Activated effector memory CD4-positive, alpha-beta T cell treated with Interleukin-2 at 50 U/mL for 16 hours (primary cell): ENCODE measurements at places on chromosomes 7 and 10.

GRCh38 chr10:104694074-104694473 lies 53.0 kb downstream of the SORCS3 start:
- no peak for DNase-seq

DNA sequence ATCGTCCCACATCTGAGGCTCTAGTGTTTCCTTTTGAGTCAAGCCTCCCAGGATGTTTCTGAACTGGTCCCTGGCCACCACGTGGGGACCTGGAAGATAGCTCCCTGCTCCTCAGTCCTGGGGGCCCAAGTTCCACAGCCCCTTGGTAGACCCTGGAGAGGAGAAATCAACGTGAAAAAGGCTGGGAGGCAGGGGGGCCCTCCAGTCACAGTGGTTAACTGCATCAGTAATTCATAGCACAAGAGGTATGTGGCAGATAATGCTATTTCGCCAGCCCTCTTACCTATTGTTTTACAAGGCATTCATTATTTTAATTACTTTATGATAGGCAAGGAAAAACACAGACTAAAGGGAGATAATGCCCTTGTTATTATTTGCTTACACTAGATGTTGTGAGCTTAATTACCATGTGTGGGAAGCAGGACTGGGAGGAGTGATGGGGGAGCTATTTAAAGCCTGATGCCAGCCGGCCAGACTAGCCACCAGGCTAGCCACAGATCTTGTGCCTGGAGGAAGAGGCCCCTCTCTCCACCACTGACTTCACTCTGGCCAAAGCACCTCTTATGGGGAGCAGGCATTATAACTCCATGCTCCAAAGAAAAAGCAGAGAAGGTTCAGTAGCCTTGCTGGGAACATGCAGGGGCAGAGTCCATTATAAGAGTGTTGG lies 230.7 kb downstream of the KCNMA1 start:
- no peak for DNase-seq

DNA sequence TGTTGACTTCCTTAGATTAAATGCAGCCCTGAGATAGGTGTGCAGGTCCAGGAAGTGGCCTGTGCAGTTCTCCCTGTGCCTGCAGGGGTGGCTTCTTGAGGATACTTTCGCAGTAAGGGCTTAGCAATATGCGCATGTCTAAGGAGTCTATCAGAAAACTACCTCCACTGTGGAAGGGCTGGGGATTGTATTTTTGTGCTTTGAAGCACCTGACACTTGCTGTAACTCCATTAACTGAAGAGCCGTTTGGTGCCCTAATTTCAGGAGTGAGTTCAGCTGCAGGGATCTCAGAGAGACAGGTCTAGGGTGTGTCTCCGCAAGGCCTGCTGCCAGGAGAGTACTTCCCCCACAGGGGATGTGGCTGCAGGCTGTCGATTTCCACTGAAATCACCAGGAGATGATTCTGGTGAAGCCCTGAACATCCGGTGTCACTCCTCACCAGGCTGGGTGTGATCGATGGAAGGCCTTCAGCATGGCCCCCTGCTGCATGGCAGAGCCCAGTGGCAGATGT lies 35.5 kb downstream of the IKZF1 start:
- peak; percentile 56 for DNase-seq

DNA sequence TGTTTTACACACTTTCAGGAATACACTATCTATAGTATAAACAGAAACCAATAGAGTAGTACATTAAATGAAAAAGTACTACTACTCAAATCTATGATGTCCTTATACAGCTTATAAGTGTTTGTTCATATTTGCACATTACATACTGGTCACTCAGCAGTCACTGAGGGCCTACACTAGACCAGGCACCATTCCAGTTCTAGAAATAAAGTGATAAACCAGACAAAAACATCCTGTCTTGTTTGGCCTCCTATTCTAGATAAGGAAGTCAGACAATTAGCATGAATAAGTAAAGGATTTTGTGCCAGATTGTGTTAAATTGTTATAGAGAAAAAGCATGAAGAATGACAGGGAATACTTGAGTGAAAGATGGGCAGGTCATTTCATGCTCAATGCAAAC lies 219.0 kb downstream of the CRPPA start:
- DNase-seq, result no peak

DNA sequence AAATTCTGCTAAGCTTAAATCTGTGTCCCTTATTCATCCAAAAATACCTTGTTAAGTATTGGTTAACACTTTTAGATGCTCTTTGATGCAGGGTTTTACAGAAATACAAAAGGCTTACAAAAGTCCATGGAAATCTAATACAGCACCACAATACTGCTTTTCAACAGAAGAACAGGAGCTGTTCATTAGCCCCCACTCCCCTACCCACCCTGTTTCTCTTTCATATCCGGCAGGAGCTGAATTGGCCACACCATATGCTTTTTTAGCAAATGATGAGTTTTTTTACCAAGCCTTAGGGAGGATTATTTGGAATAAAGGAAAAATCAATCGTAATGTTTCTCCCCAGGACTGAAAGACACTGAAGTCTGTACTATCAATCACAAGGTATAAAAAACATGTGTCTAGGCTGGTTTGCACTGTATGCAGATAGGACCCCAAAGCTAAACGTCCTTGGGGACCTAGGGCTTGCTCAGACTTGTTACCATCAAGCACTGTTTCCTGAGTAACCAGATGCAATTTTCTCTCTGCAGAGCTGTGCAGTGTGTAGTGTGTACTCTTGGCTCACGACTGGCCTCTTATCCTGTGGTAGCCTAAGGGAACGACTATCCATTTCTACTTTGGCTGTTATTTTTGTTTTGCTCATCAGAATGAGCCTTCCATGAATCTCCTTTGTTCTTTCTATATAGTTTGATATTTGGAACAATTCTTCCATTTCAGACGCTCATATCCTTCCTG lies 143.3 kb upstream of the LRGUK start:
- no peak for DNase-seq

DNA sequence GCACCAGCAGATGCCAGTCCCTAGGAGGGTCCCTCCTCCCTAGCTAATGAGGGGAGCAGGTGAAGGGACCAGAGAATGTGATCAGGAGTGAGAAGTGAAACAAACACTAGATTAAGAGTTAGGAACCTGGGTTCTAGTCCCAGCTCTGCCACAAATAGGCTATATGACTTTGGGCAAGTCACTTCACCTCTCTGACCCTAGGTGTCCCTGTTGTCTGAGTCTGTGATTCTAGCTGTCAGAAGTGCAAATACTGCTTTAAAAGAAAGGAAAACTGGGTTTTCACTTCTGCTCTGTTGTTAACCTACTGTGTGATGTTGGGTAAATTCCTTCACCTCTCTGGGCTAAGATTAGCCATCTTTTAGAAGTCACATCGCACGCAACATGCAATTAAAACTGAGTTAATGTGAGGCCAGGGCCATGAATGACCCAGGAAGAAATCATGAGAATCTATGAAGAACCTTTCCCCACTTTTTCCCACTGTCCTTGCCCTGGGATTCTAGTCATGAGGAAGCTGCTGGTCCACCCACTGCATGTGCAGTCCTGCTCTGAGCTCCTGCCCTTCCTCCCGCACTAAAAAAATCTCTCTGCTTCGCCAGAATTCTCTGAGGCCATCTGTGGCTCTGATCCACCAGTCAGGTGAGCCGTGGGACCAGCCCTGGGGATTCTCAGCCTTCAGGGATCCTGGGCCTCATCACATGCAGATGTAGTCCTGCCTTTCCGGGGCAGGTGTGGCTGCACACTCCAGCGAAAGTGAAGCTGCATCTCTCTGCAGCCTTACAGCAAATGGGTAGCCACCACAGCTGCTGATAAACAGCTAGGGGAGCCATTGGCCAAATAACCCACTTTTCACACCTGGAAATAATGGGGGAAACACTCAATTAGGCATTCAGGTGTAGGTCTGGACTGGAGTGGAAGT lies 181.7 kb downstream of the PLXNA4 start:
- no peak for DNase-seq

- DNase-seq, result no peak
Observed at GRCh38 chr7:21945454-21946221, at the start of gene CDCA7L. Gene CDCA7L (minus strand): TSS chr7:21945899. CDS start chr7:21945804, 95 bp downstream.

- DNase-seq, result no peak
Observed at GRCh38 chr10:129809841-129810240, 154.2 kb downstream of the EBF3 start.

GRCh38 chr10:10294881-10295529 lies 722.7 kb upstream of the CELF2 start:
- no peak for DNase-seq

DNA sequence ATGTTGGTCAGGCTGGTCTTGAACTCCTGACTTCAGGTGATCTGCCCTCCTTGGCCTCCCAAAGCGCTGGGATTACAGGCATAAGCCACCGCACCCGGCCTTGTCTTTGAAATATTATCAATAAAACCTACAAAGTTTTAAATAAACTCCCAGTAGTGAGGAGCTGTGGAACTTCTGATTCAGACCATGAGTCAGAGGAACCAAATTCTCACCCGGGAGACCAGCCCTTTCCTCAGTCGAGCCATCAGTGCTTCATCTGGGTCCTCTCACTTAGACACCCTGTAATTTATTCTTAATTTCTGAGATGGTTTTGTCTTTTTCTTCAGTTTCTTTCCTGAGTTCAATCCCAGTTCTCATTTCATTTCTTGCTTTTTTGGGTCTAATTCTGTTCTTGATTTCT lies 68.6 kb downstream of the DYNC2I1 start:
- no peak for DNase-seq

- DNase-seq, result no peak
Observed at GRCh38 chr10:121043124-121043849, 192.1 kb downstream of the WDR11 start.

GRCh38 chr7:16422103-16422435 lies 731 bp upstream of the CRPPA start:
- DNase-seq, result no peak

- no peak for DNase-seq
Observed at GRCh38 chr7:118264836-118265235, 40.3 kb downstream of the ANKRD7 start.

GRCh38 chr10:96397902-96398301 lies 39.1 kb upstream of the OPALIN start:
- no peak for DNase-seq

GRCh38 chr10:1454428-1454827 lies 282.9 kb downstream of the ADARB2 start:
- no peak for DNase-seq

DNA sequence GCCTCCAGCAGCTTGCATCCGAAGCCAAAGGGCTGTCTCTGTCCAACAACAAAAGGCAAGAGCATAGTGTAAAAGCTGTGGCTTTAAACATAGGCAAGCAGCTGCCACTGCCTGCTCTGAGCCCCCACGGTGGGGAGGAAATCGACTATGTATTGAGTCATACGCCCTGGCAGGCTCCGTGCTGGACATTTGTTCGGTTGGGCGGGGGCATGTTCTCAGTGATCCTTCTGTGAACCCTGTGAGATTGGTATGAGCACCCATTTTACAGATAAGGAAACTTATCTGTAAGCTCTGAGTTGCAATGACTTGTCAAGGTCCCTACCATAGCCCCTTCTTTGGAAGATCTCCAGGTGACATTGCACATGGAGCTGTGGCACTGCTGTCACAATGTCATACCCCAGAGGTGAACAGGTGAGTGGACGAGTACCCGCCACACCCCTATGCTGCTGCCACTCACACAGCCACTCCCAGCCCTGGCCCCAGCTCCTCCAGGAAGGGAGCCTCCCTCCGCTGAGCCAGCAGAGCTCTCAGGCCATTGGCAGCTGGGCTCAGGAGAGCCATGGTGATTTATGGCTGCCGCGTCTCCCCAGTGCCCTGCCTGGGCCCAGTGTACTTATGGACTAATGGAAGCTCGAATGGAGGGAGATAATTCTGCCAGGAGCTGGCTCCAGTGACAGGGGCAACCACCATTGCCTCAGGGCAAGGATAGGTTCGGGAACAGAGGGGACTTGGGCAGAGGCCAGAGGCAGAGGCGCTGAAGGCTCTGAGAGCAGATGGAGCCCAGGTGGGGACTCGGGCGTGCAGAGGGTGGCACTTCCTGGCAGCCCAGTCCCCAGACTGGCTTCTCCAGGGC lies 43.7 kb downstream of the UNC5B start:
- no peak for DNase-seq

DNA sequence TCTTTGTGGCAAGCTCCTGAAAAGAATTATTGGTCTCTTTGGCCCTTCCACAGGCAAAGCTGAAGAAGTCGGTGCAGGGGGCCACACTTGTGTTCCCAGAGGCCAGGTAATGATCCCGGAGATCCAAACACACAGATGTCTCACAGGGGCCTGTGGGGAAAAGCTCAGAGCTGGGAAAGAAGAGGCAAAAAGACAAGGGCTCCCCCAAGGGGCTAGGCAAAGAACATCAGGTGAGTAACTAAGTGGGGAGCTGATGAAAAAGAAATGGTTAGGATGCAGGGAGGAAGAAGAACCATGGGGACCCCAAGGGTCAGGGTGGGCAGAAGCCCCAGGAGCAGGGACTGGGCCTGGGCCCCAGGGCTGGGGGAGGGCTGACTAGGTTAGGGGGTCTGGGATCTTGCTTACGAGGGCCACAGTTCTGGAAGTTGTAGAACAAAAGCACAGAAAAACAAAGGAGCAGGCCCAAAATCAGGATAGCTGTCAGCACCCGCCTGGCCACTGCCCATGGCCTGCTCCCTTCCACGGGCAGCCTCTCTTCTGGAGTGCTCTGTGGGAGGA lies 1.1 kb downstream of the KEL start:
- no peak for DNase-seq

DNA sequence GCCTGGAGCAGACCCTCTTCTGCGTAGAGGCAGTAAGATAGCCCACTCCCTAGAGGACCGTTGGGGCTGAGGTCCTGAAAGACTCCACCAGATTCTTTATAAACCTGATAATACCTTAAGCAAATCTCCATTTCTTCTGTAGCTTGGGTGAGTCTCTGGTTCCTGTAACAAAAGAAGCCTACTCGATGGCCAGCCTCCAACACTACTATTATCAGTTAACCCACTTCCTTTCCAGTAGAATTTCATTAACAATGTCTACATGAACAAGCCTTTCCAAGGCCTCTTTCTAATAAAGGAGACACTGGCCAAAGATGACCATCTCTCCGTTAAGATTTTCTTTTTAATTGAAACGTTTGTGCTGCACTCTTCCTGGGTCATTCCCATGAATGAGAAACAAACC lies 201.7 kb upstream of the KCTD7 start:
- no peak for DNase-seq

GRCh38 chr7:132836746-132837145 lies 245.1 kb downstream of the CHCHD3 start:
- DNase-seq, result no peak

DNA sequence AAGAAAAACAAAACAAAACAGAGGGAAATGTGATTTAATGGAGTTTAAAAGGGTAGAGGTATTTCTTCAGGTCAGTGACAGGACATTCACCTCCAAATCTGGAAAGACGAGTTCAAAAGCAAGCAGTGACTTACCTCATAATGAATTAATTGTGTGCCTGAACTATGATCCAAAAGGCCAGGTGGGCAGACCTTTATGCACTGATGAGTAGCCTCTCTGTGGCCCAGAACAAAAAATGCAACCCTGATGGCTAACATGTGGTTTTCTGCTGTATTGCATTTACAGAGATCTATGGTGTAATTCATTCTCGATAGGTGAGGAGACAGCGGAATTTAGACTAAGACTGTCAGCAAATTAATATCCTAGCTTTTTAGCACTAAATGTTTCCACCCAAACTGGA lies 142.0 kb downstream of the HDAC9 start:
- no peak for DNase-seq

GRCh38 chr7:74665296-74665938 lies 7.9 kb downstream of the GTF2I start:
- DNase-seq, result no peak

- no peak for DNase-seq
Observed at GRCh38 chr7:93442478-93443224, 131.9 kb downstream of the CALCR start.
